ENCODE measurements at places on chromosomes 2 and 18.

GRCh38 chr18:37453752-37454151 is 111.8 kb downstream of the CELF4 start:
- no peak for DNase-seq

- DNase-seq: no peak
Observed at GRCh38 chr18:74068296-74068695, 79.3 kb downstream of the FBXO15 start.

DNA sequence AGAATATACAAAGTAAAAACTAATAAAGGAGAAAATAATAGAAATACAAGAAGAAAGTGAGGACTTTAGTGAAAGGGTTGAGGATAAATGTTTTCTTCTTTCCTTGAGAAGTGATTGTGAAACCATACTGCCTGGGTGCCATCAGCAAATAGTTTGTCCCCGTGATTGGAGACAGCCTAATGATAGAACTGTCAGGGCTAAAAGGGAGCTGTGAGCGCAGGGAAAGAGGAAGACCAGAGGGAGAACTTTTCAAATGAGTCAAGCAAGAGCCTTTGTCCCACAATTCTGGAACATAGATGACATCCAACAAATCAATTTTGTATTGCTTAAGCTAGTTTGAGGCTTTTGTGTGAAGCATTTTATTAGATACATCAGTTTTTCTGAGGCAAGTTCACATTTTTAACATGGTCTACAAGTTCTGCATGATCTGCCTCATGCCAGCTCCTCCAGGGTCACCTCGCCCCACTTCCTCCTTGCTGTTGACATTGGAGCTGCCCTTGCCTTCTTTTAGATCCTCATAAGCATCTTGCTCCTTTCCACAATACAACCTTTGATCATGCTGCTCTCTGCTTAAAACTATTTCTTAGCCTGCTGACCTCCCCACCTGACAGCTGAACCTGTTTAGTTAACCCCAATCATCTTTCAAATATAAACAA is 213.4 kb upstream of the REG3G start:
- DNase-seq: no peak

GRCh38 chr2:127358044-127358443 is 29.7 kb downstream of the MAP3K2 start:
- no peak for DNase-seq

- DNase-seq: no peak
Observed at GRCh38 chr18:61894751-61895524, 2.1 kb upstream of the RNF152 start.

DNA sequence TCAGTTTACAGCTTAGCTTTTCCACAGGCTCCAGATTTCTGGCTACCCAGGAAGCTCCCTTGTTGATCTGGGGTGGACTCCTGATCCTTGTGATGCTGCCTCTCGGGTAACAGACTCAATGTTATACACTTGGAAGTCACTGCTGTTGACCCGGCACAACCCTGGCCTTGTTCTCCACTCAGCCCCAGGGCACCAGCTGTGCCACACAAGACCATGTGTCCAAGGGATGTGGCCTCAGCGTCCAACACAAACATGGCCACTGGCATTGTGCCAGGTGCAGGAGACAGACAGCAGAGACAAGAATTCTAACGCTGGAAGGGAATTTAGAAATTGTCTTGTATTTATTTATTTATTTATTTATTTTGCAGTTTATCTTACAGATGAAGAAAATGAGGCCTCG is 39.0 kb upstream of the PPP4R1 start:
- no peak for DNase-seq
